NCI-H1417 (cell line): ENCODE measurements at places on chromosomes 3 and 15.

GRCh38 chr3:124115956-124116355, 124.0 kb upstream of the ROPN1 start:
- no peak for DNase-seq

- no peak for DNase-seq
Observed at GRCh38 chr3:192684151-192684550, 43.2 kb downstream of the FGF12 start.

GRCh38 chr3:31035681-31036080, 141.2 kb upstream of the GADL1 start:
- DNase-seq: no peak

GRCh38 chr15:85752491-85752961, 42.2 kb downstream of the KLHL25 start:
- no peak for DNase-seq

GRCh38 chr3:141057946-141058800, 7.0 kb downstream of the SPSB4 start:
- DNase-seq: no peak

DNA sequence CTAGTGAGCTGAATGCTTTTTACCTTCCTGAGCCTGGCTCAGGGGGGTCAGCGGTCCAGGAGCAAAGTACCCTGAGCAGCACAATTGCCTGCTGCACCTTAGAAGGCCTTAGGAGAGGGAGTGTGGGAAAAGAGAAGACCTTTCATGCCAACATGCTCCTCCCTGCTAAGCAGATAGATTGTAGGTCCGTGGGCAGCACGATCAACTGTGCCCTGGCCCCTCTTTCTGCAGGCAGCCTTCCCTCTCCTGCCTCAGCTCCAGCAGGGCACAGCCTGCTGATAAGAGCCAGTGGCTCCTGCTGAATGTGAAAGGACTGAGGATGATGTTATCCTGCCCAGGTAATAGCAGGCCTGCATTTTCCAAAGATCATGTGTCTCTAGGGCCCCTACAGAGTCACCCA, 4.1 kb downstream of the CORO2B start:
- DNase-seq: no peak

DNA sequence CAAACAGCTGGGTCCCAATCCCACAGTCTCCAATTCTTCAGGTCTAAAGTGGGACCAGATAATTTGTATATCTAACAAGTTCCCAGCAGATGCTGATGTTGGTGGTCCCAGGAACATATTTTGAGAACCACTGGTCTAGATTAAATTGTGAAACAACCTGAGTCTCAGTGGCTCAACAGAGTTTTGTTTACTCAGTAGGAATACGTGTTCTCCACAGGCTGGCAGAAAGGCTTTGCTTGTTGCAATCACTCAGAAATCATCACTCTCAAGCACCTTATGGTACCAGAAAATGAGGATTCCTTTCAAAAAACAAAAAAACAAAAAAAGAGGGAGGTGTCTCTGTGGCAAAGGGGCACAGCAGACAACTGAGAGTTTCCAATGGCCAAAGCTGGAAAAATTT, 118.0 kb downstream of the TNIK start:
- DNase-seq: no peak

DNA sequence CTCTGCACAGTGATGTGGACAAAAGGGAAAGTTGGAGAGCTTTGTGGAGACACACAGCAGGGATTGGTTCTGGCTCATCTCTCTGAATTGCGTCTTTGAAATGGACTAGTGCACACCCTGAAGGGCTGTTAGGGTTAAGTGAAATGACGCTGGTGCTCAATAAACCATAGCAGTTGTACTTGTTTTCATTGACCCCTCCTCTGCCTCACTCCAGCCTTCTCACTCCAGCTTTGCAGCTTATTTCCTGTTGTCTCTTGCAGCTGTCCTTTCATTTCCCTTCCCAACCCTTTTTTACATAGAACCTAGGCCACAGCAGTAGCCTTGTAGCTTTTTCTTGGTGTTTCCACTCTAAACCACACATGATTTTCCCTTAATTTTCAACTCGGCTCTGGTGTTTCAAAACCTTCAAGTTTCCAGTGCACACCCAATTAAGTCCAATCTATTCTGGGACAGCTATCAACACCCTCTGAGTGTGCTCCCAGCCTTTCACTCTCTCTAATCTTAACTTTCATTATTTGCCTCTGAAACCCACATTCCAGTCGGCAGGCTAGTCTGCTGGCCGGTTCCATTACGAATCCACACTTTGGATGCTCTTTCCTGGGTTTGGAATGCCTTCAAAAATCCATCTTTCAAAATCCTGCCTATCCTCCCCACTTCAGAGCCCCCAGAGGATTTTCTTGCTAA, 6.4 kb downstream of the C3orf52 start:
- no peak for DNase-seq

GRCh38 chr3:4814904-4815574, 164.2 kb upstream of the BHLHE40 start:
- no peak for DNase-seq

DNA sequence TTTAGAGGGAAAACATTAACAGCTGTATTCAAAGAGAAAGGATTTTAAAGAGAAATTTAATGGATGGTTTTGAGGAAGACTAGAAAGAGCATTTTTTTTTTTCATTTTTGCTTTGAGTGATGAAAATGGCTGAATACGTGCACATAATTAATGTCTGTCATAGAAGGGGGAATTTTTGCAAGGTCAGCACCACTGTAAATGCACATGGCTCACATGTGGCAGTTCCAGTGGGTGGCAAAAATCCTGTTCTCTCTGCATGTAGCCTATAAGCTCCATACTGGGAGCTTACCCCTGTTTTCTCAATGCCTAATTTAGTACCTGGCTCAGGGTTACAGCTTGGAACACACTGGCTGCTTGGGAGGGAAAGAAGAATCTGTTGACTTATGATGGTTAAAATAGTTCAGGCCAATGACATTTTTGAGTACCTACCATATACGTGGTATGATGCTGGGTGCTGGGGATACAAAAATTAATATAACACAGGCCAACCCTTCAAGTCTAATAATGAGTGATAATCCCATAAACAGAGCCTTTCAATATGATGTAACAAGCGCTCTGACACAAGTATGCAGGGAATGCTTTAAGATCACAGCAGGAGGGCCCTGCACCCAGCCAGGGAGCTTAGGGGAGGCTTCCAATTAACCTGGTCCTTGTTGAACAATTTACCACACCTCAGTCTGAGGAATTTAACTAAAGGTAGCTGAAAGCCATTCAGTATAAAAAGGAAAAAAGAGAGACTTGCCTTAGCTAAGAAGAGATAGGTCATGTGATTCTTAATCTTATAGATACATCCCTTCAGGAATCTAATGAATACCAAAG, 33.0 kb downstream of the HSPBAP1 start:
- DNase-seq: no peak

DNA sequence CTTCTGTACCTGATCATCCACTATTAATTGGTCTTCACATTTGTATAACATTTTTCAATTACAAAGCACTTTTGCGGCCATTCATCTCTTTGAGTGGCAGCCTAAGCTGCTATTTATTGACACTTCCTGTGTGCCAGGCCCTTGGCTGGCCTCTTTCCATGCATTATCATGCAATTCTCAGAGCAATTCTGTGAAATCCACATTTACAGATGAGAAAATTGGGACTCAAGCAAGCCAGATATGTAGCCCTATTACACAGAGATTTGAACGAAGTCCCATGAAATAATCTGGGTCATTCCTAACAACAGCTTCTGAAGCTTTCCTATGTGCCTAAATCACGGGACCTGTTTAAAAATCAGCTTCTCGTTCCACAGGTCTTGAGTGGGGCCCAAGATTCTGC, 17.4 kb downstream of the SLC6A1 start:
- no peak for DNase-seq

DNA sequence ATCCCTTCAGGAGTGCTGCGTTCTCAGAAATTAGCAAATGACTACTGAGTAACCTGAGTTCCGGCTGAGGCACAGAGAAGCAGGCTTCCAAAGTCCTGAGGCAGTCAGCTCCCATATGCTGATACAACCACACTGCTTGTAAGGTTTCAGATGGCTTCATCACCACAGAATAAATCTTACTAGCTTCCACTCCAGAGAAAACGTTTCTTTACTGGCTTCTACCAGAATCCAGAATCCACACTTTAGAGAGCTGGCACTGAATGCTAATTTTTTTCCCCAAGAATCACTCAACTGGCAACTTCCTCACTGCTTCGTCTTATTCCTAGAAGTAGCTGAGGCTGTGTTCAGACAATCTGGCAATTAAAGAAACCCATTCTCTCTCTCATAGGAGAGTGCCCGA, 21.4 kb downstream of the TAMM41 start:
- DNase-seq: no peak

DNA sequence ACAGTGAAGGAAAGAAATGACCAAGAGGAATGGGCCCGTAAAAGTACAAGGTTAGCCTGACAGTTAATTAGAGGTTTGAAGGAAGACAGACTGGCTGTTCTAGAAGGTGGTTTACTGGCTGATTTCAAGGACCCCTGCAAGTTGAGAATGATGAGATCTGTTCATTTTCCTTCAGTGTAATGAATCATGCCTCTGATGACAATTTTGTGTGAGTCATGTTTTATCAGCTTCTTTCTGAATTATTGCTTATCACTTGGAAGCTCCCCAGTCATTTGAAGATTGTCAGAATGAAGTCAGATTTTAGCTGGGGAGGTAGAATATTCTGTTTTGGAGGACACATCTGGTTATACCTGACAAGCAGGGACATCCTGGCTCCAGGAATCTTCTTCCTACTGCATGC, 50.6 kb downstream of the DRD3 start:
- no peak for DNase-seq

- DNase-seq: no peak
Observed at GRCh38 chr3:156764751-156765150, 61.4 kb upstream of the LEKR1 start.

DNA sequence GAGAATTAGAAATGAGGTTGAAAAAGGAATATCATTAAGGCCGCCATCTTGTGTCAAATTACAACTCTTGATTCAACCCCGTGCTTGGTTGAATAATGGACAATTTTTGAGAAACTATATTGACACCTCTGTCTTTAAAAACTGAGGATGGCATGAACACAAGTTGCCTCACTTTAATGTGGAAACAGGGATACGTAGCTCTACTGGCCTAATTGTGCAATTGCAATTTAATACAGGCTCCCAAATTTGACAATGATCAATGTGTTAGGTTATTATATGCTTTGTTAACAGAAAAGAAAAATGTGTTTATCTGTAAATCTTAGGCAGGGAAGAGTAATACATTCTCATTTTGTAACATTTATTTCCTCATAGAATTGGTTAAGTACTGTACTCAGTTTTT, 77.1 kb upstream of the MCTP2 start:
- DNase-seq: no peak

- no peak for DNase-seq
Observed at GRCh38 chr3:36514171-36514570, 133.9 kb downstream of the STAC start.

DNA sequence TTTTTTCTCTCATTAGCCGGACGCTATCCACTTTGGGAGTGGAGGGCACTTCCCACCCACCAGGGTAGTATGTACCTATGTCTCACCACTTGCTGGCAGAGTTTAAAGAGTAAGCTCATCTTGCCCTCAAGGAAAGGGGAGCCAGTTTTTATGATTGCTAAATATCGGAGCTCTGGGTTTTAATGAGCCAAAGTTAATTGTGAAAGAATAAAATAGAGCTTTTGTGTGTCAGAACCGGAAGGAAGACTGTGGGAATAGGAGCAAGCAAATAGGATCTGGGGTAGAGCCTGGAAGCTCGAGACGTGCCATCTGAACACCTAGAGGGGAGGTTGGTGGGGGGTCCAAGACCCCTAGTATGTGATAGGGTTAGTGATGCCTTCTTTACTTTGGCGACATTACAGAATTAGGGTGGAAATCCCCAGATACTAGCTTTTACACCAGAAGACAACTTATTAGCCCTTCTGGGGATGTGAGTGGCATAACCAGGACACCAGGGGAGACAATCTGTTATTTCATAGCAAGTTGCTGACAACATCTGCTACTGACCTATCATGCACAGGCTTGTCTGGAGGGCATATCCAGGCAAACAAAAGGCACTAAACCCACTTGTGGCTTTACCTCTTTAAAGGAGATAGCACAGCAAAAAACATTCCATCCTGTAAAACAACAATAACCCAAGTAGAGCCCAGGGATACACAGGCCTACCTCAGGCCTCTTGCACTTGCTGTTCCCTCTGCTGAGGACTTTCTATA, 333.8 kb downstream of the ZNF621 start:
- DNase-seq: no peak

DNA sequence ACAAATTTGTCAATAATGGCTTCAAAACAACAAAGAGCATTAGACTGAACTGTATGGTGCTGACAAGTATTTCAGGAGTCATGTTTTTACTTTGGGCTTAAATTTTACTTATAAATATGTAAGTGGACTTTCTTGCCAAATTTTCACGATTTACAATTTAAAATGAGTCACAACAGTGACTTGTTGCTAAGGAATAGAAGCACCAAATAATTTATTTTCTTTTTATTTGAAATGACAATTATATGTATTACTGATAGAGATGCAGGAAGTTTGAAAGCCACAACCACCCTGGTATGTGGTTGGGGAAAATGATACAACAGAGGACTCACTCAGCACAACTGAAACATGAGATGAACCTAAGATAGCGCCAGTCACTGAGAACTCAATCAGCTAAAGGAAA, 90.3 kb downstream of the FMN1 start:
- DNase-seq: no peak

DNA sequence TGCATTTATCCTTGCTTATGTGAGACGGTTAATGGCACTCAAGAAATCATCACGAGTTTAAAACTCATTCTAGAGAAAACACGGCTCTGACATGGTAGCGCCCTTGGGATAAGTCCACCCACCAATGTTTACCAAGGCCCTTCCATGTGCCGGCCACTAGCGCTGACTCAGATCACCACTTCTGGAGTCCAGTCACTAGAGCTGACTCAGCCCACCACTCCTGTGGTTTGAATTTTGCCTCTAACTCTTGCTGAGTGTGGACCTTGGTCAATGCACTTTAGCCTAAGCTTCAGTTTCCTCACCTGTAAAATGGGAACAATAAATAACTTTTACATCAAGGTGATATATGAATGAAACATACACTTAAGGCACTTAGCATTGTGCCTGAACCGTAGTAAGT, 358.4 kb upstream of the PROK2 start:
- no peak for DNase-seq

DNA sequence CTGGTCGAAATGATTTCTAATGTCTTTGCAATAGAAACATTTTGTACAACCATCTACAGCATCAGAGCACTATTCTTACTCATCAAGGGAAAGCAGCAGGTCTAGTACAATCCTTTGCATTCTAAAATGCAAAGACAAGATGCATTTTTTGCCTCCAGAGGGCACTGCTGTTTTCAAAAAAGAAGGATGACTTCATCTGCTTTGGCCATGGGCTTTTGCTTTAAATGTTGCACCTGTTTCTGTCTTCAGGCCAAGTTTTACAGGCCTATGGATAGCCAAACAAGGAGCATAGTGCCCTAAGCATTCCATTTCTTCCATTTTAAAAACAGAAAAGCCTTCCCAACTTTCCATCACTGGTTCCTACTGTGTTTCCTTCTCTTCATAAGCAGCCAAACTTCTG, 3.4 kb downstream of the PARP9 start:
- DNase-seq: peak; percentile 79
